ENCODE measurements at places on chromosomes 6 and 20.

- no peak for DNase-seq
These were observed 105.9 kb downstream of the TRERF1 start for GRCh38 chr6:42345696-42346416.

GRCh38 chr6:119347466-119348095 is 2.0 kb downstream of the MAN1A1 start:
- DNase-seq: no peak

- no peak for DNase-seq
These were observed 113.9 kb upstream of the PRSS16 start for GRCh38 chr6:27133281-27134227.

DNA sequence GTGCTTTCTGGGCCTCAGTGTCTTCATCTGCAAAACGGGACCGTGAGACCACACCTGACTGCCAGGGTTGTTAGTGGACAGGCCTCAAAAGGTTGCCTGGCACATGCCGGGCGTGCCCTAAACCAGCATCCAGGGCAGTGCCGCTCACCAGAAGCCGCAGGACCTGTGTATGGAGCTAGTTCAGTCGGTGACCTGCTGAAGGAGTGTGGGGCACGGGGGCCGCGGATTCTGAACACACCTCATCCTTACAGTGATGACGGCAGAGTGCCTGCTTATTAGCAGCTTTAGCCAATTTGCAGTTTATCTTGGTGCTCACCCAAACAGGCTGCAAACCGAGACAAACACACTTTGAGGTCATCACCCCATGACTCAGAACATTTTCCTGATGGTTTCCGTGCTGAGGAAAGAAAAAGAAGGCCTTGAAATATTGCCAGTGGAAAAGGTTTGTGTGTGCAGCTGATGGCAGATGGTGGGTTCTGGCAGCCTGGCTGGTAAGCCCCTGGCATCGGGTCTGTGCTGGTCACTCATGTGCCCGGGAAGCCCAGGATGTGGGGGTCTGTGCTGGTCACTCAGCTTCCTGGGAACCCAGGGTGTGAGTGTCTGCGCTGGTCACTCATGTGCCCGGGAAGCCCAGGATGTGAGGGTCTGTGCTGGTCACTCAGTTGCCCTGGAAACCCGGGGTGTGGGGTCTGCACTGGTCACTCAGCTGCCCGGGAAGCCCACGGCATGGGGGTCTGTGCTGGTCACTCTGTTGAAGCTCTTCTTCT is 153.8 kb downstream of the ERMARD start:
- DNase-seq: no peak

DNA sequence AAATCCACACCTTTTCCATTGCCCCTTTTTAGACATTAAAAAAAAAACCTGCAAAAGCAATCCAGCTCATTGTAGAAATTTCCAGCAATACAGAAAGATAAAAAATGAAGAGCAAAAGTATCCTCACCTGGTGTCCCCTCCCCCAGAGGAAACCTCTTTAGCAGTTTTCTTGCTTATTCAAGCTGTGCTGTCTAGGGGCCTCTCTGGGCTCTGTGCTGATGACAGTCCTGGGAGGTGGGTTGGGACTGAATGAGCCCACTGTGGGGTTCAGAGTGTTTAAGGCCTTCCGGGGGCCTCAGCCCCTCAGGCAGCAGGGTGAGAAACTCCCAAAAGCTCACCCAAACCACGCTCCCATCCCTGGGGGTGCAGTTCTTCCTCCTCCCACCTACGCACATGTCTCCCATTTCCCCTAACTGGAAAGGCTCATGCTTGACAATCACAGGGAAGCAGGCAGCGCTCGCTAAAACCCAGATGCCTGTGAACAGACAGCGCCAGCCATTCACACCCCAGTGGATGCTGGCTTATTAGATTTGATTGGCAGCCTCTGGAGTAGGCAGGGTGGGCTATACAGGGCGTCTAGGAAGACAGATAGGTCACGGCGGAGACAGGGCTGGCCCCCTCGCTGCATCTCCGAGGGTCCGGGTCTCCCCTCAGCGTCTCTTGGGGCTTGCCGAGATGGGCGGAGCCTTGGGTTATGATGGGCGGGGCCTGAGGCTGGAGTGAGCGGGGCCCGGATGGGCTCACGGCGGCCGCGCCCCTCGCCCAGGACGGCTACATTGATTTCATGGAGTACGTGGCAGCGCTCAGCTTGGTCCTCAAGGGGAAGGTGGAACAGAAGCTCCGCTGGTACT is 4.6 kb downstream of the GUCA1A start:
- DNase-seq: no peak

DNA sequence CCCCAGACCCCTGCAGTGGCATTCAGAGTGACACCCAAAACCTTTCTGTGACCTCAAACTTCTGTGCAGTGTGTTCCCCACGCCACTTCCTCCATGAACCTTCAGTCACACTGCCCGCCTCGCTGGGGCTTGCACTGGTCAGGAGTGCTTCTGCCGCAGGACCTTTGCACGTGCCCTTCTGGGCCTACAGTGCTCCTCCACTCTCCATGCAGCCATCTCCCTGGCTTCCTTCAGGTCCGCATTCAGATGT is 27.1 kb downstream of the SYNJ2 start:
- DNase-seq: no peak

DNA sequence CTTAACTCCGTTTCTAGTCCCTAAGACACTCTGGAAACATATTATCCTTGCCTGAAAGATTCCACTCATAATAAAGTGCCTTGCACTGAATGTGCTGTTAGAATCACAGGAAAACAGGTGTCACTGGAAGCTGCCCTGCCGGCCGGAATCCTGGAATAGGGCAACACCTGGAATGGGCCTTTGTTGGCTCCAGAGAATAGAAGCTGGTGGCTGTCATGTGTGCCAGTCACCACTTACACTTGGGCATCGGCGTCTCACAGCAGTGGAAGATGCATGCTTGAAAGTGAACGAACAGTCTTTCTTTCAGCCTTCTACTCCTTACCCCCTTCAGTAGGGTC is 90.8 kb upstream of the AFDN start:
- DNase-seq: no peak

DNA sequence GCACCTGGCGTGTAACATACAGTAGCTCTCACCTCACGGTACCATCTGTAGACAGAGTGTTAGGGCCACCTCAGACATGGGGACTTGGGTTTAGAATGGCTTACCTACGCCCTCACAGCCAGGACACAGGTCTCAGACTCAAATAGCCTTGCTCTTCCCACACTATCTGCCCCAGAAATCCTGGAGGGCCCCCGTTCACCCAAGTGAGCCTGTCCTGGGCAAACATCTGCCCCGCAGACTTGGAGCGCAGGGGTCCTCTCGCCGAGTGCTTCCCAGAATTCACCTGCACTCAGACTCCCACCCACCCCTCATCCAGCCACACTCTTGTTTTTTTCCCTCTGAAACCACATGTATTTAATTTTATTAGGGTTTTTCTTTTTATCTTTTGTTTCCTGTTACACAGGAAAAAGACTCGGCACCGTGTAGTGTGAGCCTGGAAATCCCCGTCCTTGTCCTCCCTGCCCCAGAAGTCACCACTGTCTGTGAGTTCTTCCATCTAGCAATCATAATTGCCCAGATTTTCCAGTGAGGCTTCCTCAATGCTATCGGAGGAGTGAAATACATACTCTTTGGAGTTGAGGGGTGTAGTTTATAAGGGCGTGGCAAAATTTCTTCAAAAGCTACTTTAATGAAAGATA is 17.1 kb upstream of the MAP1LC3A start:
- no peak for DNase-seq

DNA sequence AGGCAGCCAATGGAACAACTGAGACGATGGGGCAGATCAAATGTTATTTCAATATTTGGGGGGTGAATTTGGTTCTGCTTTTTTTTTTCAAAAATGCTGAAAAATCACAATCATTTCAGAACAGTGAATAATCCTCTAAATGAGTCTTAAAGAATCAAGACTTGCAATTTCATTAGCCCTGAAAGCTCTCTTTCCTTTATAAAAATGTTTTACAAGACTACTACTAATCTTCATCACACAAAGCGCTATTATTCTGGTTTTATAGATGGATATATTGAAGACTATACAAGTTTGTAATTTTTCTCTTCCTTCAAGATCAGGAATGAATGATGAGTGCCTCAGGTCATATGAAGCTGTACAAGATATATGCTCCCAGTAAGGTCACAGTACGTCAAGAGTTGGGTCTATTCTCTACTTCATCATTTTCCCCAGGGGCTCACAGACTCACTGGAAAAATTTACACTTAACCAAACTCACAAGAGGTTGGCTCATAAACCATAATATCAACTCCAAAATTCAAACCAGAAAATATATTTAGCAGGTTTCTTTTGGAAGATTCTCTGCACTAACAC is 19.5 kb downstream of the RNF24 start:
- no peak for DNase-seq

DNA sequence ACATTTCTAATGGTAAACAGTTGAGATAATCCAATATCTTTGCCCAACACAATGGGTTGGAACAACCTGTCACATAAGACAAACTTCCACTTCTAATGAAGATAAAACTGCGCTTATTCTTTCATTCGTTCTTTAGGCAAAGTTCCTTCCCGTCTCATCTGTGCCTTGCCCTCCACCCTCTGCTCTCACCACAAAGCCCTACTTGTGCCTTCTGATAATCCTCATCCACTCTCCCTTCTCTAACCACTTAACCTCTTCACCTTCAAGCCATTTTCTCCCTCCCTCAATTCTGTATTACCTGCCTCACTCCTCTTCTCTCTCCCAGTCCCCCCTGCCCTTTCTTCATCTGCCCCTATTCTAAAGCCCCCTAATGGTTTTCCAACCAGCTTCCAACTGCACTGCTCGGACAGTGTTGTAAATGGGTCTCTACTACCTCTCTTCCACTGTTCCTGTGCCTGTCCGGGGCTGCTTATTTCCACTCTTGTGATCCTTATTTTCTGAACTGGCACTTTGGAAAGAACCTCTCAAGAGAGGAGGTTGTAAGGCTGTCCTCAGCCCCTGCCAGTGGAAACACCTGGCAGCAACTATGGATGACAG is 62.9 kb upstream of the MYB start:
- DNase-seq: no peak

GRCh38 chr6:167047554-167047953 is 48.4 kb downstream of the CEP43 start:
- no peak for DNase-seq

DNA sequence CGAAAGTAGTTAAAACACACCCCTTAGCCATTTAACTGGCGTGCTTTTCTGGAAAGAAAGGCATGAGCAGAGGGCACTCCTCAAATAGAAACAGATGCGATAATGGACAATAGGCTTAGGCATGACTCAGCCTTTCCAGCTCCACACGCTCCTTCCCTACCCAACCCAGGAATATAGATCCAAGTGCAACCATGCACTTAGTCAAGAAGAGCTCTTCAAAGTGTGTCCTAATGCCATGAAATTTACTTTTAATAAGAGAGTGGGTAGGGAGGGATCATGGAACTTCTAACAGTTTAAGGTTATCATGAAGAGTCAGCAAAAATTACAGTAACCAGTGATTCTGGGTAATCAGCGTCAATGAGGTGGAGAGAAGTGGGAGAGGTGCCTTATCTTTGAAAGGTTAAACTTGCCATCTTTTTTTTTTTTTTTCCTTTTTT is 2.4 kb upstream of the EFHC1 start:
- peak; percentile 33 for DNase-seq
